ENCODE measurements at places on chromosomes 3 and 15.
A peak's percentile ranks its signal among the peaks of the same experiment; 100 is the strongest.

GRCh38 chr3:133573629-133574194 lies at the start of gene CDV3:
Gene CDV3 (plus strand): TSS chr3:133573686. CDS start chr3:133574045, 359 bp downstream.
- DNase-seq = no peak

DNA sequence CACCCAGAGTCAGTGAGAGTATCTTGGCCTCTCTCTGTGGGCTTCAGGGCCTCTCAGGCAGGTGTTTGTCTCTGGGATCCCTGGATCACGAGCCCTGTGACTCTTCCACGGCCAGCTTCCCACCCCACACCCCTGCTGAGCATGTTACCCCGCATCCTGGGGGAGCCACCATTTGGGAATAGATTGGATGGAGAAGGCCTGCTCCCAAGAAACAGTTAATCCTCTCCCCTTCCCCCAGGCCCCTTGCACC lies 15.5 kb upstream of the SRP14 start:
- DNase-seq = no peak

DNA sequence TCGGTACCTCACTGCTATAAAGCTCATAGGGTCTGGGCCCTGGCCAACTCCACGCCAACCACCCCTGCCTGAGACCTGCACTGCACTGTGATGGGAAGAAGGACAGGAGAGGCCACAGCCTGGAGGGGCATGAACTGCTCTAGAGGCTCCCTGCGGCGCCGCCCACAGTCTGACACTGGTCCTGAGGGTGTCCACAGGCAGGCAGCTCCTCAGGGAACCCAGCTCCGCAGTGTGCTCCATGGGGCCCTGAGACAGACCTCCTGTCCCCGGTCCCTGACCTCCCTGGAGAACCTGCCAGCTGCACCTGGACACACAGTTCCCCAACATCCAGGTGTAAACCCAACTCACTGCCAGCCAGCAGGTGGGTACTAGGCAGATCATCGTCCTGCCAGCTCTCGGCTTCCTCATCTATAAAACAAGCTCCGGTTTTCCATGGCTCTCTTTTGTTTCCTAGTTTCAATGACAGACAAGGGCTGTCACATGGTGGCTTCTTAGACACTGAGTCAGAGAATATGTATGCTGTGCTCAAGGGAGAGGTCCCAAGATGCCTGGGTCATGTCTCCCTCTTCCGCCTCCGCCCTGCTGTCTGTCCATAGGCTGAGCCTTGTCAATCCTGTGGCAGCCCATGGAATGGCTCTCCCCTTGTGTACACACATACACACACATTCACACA lies 5.1 kb upstream of the HAPLN3 start:
- DNase-seq = no peak

- DNase-seq = no peak
These were observed 6.7 kb downstream of the BCL2L10 start for GRCh38 chr15:52105846-52106245.

DNA sequence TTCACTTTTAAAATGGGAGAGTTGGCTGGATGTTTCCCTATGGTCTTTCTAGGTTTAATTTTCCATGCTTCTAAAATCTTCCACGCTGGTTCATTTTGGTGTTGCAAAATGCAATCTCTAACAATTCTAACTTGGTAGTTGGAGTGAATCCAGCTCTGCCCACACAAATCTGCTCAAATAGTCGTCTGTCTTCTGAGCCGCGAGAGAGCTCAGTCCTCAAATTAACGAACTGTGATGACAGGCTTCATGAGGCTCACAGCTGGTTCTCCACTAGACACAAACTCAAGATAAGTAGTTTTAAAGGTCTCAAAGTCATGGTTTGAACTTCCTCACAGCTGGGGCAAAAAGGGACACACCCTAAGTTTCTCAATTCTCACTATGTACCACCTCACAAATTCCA lies 178.6 kb upstream of the LYSMD4 start:
- DNase-seq = no peak

DNA sequence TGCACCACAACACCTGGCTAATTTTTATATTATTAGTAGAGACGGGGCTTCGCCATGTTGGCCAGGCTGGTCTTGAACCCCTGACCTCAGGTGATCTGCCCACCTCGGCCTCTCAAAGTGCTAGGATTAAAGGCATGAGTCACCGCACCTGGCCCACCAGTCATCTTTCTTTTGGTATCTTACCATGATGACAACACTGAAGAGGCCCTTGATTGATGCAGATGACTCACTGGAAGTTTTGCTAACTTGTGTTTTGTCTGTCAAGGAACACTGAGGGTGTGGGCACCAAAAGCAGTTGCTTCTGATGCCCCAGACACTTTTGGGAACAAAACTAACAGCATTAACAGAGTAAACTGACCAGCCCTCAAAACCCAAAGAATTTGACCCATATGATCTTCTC lies 88.3 kb downstream of the MYO5A start:
- DNase-seq = no peak

DNA sequence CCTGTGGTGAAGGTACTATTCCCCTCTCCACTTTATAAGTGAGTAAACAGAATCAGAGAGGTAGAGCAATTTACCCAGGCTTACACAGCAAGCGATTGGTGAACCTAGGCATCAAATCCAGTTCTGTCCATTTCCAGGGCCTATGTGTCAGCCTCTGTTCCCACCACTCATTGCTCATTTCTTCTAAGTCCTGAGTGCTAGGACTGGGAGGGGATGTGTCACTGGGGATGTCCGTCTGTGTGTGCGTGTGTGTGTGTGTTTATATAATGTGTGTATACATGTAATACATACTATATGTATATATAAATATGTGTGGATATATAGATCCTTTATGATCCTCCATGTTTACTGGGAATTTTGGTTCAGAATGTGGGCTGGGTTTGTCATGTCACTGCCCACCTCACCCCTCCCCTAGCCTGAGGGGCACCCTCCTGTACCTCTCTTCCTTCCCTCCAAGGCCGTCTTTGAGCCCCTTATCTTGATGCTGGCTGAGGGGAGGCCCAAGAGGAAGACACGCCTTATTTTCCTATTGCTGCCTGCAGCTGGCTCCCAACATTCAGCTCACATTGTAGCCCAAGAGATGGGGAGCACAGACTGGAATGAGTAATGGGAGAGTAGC lies 2.1 kb downstream of the TMEM43 start:
- peak; percentile 4 for DNase-seq

- no peak for DNase-seq
These were observed 37.3 kb downstream of the UBP1 start for GRCh38 chr3:33402936-33403335.

DNA sequence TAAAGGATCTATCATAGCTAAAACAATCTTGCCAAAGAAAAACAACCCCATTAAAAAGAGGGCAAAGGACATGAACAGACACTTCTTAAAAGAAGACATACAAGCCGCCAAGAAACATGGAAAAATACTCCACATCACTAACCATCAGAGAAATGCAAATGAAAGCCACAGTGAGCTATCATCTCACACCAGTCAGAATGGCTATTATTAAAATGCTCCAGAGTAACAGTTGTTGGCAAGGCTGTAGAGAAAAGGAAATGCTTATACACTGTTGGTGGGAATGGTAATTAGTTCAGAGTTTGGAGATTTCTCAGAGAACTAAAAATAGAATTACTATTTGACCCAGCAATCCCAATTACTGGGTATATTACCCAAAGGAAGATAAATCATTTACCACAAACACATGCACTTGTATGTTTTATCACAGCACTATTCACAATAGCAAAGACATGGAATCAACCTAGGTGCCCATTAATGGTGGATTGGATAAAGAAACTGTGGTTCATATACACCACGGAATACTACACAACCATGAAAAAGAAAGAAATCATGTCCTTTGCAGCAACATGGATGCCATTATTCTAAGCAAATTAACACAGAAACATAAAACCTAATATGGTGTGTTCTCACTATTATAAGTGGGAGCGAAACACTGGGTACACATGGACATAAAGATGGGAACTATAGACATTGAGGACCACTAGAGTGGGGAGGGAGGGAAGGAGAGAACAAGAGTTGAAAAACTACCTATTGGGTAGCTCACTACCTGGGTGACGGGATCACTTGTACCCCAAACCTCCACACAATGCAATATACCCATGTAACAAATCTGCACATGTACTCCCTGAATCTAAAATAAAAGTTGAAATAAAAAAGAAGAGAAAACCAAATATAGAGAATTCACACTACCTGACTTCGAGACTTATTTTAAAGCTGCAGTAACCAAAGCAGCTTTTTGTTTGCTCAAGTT lies 32.6 kb downstream of the ITGA11 start:
- DNase-seq = no peak

- no peak for DNase-seq
These were observed 89.2 kb downstream of the TAMM41 start for GRCh38 chr3:11757441-11757875.

- DNase-seq = no peak
These were observed 70.7 kb downstream of the SOX2 start for GRCh38 chr3:181782306-181782954.

GRCh38 chr15:97014001-97014400 lies 683.5 kb downstream of the NR2F2 start:
- DNase-seq = no peak

GRCh38 chr3:54120657-54121413 lies 1.5 kb upstream of the CACNA2D3 start:
- DNase-seq = peak; percentile 13

Data from B cell (primary cell).